ENCODE measurements at places on chromosomes 3 and 15.

- DNase-seq, result peak; percentile 95
Measured at GRCh38 chr3:197298341-197298944, at the start of gene DLG1. DLG1 (minus strand) TSS chr3:197298612; CDS start chr3:197297204, 1,408 bp downstream.

GRCh38 chr3:21750831-21751391 lies at the start of gene ZNF385D:
ZNF385D (minus strand) TSS chr3:21751210; CDS start chr3:21750916, 294 bp downstream.
- DNase-seq, result peak; percentile 11

DNA sequence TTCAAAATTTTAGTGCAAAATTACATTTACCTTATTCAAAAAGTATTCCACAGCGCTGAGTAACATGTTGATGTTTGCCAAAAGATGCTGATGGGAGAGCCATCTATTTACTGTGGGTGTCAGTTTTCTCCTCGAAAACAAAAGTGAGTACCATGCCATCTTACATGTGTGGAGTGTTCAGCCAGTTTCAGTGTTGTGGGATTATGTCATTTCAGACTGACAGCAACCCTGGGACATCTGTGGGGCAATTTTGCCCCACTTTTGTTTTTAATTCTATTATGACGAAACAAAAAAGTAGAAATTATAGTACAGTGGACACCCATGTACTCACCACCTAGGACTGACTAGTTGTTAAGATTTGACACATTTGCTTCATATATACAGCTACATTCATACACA lies 19.6 kb downstream of the SLCO3A1 start:
- DNase-seq, result no peak

DNA sequence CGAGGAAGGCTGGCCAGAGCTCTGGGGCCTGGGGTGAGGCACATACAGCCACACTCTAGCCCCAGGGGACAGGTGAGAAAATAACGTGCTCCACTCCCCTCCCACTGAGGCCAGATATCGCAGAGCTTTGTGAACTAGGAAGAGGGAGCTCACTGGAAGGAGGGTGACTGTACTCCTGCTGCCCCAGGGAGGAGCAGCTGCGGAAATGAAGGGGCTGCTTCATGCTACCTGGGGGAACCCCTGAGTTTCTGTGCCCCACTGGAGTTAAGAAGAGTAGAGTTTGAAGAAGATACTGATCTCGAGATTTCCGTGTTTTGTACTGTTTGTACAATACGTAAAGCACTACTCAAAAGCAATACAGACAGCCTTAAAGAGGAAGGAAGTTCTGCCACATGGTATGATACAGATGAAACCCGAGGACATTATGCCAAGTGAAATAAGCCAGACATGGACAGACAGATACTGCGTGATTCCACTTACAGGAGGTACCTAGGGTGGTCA lies 44.6 kb downstream of the CMTM6 start:
- no peak for DNase-seq

DNA sequence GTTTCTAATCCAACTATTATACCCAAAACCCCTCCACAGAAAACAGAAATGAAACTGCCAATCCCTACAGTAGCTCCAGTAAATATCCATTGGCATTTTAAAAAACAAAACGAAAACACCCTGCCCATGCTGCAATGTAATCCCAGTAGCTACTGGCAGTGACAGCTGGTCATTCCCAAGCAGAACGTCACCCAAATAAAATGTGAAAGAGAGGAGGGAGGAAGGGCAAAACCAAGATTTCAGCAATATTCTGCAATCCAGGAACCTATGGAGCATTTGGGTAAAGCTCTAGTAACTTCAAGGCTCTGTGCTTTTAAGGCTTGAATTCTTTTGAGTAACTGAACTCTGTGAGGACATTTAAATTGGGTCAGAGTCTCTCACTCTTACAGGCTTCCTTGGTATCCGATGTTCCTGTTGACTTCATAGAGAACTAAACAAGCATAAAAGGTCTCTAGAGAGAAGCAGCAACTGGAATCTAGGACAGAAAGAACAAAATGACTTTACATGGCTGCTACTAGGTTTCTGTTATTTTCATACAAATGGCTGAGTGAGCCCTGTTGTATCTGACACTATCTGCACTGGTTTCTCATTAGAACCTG lies 136.2 kb downstream of the TNIK start:
- DNase-seq, result peak; percentile 32

- no peak for DNase-seq
Measured at GRCh38 chr3:172107403-172107802, 68.0 kb downstream of the FNDC3B start.

- DNase-seq, result peak; percentile 83
Measured at GRCh38 chr3:157136647-157137387, 23.1 kb downstream of the CCNL1 start.

- DNase-seq, result no peak
Measured at GRCh38 chr3:111944372-111944771, 34.5 kb upstream of the ABHD10 start.

DNA sequence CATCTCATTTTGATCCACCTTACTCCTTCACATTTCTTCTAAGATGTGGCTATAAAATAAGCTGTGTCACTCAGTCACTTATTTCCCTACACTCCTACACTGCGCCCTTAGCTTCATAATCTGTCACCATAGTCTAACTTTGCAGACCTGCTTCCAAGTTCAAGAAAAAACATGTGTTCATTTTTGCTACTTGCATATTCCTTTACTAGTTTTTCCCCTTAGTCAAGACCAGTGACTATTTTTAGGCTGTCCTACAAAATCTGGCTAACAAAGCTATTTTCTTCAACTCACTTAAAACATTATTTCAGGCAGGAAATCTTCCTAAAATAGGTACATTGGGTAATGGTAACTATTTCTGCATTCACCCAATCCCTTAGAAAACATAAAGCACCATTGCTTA lies 272.5 kb downstream of the TBC1D5 start:
- DNase-seq, result no peak

DNA sequence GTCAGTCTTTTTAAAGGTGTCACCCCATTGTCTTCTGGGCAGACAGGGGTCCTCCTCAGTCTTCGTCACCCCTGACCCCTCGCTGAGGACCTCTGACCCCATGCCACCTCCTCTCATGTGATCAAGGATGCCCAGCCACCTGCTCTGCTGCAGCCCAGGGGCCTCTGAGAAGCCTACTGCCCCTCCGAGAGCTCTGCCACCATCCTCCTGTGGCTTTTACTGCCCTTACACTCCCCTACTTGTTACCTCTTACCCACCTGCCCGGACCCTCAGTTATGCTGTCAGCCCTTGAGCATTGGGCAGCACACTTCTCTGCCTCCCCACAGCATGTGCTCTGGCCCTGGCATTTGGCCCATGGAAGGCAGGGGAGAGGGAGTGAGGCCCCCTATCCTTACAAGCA lies 123.2 kb downstream of the LRRK1 start:
- DNase-seq, result no peak

DNA sequence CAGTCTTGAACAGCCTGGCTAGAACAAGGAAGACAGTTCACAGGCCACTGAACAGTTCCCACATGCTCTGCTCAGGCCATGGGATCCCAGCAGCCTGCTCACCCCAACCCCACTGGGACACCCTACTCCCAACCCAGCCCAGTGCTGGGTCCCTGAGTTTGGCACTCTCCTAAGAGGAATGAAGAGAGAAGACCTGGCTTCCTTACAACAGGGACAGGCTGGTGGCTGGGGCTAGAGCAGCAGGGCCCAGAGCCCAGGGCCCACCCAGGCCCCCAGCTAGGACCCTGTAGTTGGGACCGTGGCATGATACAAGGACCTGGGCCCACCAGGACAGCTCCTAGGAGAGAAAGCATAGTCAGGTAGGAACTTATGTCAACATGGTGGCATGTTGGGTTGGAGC lies 43.4 kb downstream of the SEMA3G start:
- no peak for DNase-seq

DNA sequence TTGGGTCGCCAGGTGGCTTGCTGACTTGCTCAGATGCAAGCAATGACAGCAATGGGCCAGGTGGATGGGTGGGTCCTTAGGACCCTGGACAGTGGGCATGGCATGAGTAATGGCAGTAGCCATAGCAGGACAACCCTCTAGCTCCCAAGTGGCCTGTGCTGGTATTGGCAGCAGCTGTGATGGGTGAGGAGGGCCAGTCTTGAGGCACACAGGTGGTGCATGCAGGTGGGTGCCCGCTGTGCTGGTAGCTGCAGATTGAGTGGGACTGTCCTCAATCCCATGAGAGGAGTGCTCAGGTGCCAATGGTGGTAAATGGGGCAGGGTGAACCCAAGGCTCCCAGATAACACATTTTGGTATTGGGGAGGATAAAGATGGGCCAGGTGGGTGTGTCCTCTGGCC lies 24.2 kb downstream of the AGBL1 start:
- no peak for DNase-seq

DNA sequence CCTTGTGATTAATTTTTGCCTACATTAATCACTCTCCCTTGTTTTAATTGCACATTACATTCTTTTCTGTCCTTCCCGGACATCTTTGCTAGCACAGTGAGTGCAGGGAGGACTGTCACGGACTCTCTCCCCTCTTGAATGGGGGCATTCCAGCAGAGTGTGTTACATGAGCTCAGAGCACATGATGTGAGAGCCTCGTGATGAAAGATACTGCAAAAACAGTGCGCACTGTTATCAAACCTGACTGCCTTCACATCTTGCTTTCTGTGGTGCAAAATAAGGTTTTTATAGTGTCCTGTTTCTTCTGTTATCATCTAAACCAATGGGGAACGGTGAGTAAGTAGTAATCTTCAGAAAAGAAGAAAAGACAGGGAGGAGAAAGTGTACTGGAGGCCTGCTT lies 167.5 kb downstream of the PGPEP1L start:
- no peak for DNase-seq

All from mesenchymal stem cell (in vitro differentiated cells and primary cell).